ENCODE measurements at places on chromosomes 6 and 20.

DNA sequence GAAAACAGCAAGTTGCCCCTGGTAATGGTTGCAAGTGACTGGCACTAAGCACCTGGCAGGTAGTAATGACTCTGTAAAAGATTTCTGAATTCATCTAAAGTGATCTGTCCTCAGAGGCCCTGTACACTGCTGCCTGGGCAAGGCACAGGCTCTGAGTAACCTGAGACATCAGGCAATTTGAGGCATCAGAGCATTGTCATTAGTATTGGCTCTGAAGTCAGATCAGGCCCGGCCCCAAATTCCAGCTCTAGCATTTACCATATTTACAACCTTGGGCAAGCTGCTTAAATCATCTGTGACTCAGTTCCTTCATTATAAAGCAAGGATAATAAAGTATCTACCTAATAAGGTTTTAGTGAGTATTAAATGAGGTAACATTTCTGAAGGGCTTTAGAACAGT lies 17.3 kb upstream of the TENT5A start:
- no peak for DNase-seq

DNA sequence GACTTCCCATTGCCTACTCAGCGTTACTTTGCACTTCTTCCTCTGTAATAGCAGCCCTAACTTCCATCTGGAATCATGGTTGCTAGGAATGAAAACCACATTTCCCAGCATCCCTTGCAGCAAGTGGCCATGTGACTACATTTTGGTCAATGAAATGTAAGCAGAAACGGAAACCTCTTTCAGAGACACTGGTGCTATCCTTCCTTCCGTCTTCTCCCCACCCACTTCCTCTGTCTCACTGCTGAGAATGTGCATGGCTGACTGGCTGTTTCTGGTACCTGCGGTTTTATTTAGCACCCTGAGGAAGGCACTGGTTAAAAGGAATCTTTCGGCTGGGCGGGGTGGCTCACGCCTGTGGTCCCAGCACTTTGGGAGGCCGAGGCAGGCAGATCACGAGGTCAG lies 107.4 kb downstream of the SCML4 start:
- DNase-seq = peak; percentile 55

DNA sequence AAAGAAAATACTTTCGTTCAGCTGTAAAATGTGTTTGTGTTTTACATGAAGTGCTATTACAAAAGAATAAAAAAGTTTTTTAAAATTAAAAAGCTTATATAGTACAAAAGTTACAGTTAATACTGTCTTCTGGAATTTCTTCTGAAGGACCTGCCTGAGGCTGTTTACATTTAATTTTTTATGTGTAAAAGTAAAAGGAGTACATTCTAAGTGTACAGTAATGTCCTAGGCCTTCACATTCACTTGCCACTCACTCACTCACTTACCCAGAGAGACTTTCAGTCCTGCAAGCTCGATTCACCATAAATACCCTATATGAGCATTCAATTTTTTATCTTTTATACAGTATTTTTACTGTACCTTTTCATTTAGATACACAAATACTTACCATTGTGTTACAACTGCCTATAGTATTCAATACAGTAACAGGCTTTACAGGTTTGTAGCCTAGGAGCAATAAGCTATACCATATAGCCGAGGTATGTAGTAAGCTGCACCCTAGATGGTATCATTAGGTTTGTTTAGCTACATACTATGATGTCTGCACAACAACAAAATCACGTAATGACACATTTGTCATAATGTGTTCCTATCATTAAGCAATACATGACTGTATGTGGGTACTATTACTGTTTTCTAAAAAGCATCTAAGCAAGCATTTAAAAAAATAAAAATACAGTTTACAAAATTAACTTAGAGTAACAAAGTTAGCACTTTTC lies 33.0 kb downstream of the RNF146 start:
- DNase-seq = no peak

- DNase-seq = no peak
Observed at GRCh38 chr20:5845681-5846615, 95.7 kb downstream of the SHLD1 start.

- no peak for DNase-seq
Observed at GRCh38 chr6:7903673-7904072, 6.9 kb downstream of the TXNDC5 start.

DNA sequence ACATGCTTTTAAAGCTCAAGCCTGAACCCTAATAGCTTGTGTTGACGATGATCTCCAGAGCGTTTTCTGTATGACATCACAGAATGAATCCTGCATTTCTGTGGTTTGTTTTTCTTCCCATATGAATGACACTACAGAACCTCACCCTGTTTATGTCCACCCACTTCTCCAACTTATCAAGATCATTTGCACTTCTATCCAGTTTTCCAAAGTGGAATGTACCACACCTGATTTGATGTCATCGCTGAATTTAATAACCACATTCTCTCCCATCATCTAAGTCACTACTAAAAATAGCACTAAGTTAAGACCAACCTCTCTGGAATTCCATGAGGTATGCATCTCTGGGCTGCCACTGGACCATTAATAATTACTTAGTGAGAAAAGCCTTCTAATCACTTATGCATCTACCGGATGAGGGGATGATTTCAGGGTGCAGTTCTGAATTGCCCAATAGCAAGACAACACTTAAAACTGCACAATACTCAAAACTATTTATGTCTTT lies 33.3 kb upstream of the CITED2 start:
- no peak for DNase-seq

DNA sequence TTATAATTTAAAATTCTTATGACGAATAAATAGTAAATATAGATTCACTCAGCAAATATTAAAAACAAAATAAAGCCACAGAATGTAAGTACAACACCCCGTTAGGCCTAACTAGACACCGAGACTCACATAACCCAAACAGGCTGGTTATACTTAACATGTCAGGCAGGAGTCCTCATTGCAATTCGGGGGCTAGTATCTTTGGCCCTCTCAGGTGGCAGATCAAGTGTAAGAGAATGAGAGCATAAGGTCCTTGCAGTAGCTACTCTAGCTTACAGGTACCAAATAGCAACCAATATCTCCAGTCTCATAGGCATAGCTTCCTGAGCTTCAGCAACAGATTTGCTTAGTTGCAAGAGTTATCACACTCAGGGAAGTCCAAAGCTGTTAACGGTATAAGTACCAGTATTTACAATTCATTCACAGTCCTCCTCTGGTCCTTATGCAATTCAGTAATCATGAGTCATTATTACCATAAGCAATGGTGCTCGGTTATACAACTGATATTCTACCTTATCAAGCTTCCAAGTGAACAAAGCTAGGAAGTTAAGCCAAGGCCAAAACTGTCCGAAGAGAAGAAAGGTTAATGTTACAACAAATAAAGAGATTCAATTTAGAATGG lies 20.1 kb downstream of the REV3L start:
- no peak for DNase-seq

GRCh38 chr6:64145658-64146057 lies 510.1 kb downstream of the PHF3 start:
- no peak for DNase-seq

- DNase-seq = no peak
Observed at GRCh38 chr6:126170978-126171382, 168.9 kb upstream of the CENPW start.

GRCh38 chr6:89977808-89978748 lies 83.8 kb downstream of the GJA10 start:
- DNase-seq = no peak

- no peak for DNase-seq
Observed at GRCh38 chr20:45993197-45993951, 15.3 kb upstream of the MMP9 start.

GRCh38 chr6:133973109-133973971 lies 20.3 kb downstream of the TBPL1 start:
- DNase-seq = no peak

GRCh38 chr6:143823548-143823947 lies 19.6 kb upstream of the LTV1 start:
- DNase-seq = no peak

DNA sequence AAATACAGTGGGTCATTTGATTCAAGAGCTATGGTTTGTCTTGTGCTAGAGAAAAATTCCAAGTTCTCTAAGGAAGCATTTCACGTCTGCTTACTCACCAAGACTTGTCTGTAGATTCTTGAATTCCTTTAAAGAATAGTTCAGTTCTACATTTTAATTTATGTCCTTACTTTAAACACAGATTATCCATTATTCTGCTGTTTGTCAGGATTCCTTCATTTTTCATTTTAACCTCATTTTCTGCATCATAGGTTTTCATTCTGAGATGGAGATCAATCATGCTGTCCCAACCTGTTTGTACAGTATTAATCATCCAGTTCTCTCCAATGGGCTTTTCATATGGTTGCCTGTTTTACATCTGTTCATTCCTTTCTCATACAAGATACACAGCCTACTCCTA lies 24.5 kb upstream of the POPDC3 start:
- DNase-seq = no peak

DNA sequence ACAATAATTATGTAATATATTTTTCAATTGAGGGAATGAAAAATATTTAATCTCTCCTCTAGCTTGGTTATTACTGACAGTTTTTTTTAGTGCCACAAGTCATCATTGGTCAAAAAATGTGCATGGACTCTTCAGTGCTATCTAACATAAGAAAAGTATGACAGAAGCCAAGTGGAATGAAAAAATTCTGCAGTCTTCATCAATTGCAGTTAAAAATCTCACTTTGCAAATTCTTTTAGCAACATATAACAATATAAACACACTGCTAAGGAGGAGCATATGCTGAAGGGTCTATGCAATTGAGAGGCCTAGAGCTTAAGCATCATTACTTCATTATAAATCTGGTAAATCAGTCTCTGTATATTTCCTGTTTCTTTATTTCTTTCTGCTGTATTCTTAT lies 175.1 kb downstream of the ARHGAP18 start:
- no peak for DNase-seq

DNA sequence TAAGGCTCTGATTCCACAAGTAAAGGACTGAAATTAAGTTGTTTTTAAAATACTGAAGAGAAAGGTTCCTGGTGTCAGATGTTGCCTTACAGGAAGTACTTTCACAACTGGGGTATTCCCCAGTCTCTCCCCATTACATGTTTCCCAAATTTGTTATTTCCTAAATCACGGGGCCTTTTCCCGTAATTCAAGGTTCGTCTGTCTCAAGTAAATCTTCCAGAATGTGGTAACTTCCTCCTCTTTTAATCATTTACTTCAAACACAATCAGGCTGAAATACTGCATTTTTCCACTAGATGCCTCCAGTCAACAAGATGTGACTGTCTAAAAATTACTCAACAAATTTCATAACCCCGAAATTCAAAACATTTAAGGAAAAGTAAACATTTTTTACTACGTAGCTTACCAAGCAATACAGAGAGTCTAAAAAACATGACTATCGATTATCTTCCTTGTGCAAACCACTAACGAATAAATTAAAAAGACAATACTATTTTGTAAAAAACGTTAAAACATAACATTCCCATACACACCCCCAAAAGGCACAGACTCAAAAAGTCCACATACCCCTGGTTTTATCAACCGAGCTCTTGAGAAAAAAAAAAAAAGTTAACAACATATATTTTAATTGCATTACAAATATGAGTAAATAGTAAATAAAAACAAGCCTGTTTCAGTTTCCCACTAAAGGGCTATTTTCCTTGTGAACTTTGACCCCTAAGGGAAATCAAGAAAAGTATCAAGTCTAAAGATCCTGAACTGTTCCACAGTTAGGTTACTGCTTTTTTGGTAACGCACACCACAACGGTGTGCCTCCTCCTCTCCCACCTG lies 1.7 kb downstream of the SOD2 start:
- no peak for DNase-seq

GRCh38 chr20:45905505-45906079 lies 6.4 kb downstream of the PLTP start:
- DNase-seq = no peak

- DNase-seq = no peak
Observed at GRCh38 chr6:158567871-158568401, 8.0 kb downstream of the TMEM181 start.

DNA sequence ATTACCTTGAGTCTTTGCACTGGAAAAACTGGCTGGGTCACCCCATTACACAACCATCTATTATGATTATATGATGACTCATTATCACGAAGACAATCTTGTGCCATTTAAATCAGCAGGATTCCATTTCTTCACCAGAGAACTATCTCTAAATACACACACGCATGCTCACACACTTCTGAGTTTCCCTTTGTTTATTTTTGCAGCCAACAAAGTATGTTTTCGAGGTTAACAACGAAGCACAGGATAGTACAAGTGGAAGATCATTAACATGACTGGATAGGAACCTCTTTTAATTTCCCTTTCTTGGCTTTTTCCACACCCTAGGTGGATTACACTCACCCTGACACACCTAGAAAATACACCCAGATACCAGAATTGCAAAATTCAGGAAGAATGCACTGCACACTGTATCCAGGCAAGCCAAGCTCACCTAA lies 18.9 kb downstream of the PERP start:
- no peak for DNase-seq

- no peak for DNase-seq
Observed at GRCh38 chr6:157791450-157791849, 31.6 kb upstream of the SNX9 start.

GRCh38 chr20:39829661-39830060 lies 859.4 kb downstream of the MAFB start:
- DNase-seq = no peak

GRCh38 chr6:53523511-53524454 lies 21.1 kb downstream of the GCLC start:
- DNase-seq = no peak

DNA sequence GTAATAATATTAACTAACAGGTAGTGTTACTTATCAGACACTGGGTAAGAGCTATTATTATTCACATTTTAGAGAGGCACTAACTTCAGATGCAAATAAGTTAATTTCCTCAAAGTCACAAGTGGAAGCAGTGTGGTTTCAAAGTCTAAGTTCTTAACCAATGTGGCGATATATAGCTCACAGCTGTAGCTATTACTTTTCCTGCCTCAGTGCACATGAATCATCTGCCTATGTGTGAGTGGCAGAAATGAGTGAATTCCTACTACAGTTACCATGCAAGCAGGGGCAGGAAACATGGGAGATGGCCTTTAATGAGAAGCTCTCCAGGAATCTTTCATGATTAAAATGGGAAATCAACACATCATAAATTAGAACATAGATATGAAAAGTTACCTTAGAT lies 126.2 kb upstream of the EYA4 start:
- no peak for DNase-seq

DNA sequence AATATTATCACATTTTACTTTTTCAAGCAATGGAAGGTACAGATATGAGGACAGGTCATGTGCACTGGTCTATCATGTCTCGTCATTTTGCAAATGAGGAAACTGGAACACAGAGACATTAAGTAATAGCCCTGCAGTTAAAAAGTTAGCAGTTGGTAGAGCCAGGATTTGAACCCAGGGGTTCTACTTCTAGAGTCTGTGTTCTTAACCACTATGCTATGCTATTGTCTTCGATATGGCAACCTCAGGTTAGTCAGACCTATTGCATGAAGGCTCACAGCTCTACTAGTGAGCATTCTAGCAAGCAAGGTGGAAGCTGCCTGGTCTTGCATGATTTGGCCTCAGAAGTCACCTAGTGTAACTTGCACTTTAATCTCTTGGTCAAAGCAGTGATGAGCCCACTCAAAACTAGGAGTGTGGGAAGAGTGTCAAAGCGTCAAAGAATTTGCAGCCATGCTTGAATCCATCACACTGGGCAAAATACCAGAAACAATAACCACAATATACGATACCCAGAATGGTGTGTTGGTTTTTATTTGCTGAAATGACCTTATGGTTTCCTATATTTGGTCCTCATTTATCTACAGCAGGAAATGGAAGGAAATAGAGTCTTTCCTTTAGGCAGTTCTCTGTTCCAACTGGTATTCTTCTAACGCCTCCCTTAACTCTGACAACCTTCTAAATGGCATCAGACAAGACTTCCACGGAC lies 20.4 kb upstream of the BMP2 start:
- DNase-seq = no peak

- DNase-seq = no peak
Observed at GRCh38 chr6:33945931-33946330, 142.1 kb upstream of the MLN start.

Measured in activated CD8-positive, alpha-beta memory T cell treated with anti-CD3 and anti-CD28 coated beads for 1 hour (primary cell).